ENCODE measurements at places on chromosomes 11 and 22.

DNA sequence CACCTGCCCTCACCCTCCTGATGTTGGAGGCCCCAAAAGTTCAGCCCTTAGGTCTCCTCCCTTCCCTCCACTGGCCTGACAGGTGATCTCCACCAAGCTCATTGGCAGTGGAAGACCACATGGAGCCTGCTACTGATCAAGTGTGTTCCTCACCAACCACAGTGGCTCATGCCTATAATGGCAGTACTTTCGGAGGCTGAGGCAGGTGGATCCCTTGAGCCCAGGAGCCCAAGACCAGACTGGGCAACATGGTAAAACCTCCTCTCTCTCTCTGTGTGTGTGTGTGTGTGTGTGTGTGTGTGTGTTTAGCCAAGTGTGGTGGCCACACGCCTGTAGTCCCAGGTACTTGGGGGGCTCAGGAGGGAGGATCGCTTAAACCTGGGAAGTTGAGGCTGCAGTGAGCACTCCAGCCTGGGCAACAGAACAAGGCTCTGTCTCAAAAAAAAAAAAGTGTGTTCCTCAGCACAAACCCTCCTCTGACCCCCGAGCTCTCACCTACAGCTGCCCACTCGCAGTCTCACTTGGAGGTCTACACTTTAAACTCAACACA is 4.3 kb upstream of the YPEL1 start:
- DNase-seq: no peak

DNA sequence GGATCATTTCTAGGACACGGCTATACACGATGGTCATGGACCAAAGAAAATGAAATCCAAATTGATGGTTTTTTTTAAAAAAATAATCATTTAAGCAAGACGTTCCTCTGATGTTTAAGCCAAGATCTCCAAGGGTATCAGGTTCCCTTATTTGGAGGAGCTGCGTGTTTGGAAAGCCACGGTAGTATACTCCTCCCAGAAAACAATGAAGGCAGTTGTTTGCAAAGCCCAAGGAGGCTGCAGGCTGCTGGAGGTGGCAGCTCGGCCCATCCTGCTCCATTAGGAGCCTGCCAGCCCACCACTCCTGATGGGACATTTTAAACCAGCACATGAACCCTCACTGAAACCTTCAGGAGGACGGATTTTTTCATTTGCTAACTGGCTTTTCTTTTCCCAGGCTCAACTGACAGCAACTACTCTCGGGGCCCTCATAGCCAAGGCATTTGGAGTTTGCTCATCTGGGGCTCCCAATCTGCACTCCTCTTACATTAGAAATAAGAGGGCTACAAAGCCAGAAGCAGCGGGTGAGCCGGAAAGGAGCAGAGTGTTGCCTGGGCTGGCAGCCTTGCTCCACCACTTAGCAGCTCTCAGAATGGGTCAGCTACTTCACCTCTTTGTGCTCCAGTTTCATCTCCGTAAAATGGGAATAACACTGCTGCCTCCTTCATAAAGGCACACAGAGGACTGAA is 58.4 kb downstream of the ABTB2 start:
- DNase-seq: no peak

- no peak for DNase-seq
Measured at GRCh38 chr11:34454308-34455032, 15.7 kb downstream of the CAT start.

DNA sequence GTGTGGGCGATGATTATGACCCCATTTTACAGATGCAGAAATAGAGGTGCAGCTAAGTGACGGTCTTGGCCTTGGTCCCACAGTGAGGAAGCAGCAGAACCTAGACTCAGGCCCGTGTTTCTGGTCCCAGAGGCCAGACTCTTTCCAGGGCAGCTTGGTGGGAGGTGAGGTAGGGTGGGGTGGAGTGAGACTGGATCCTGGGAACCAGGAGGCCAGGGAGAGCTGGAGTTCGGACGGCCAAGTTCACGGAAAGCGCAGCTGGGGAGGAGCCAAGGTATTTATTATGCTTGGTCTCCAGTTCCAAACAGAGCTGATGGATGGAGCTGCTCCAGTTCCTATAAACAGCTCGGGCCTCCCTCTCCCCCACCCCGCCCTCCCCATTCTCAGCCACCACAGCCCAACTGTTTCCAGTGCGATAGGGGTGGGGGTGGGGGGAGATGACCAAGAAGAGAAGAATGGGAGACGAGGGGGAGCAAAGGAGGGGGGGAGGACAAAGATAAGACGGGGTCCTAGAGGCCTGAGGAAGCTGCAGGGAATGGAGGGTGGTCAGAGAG is 16.2 kb downstream of the LRRC32 start:
- no peak for DNase-seq

DNA sequence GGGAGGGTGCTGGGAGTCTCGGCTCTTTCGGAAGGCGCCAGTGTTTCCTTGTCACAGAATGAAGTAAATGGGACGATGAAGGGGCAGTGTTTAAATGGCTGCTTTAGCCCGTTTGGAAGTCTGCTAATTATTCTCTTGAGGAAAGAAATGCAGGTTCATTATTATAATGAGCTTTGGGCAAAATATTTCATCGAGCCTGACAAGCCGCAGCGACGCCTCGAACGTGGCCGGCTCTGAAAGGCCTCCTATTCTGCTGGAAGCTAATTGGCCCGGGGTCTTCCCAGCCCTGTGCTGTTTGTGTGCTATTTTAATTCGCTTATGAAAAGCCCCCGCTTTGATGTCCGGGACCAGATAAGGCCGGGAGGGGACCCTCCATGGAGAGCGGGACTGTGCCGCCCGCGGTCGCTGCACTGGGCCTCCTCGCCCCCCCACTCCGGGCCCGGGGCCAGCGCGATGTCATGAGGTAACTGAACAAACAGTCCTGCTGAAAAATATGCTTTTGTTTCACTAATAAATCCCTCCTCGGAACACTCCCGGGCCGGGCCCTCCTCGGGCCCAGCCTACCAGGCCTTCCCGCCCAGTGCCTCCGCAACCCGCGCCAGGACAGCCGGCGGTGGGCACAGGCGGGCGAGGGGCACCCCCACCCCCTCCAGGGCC is 78.4 kb downstream of the CDKN1C start:
- DNase-seq: no peak

- no peak for DNase-seq
Measured at GRCh38 chr11:14751975-14752407, 108.4 kb downstream of the PDE3B start.

DNA sequence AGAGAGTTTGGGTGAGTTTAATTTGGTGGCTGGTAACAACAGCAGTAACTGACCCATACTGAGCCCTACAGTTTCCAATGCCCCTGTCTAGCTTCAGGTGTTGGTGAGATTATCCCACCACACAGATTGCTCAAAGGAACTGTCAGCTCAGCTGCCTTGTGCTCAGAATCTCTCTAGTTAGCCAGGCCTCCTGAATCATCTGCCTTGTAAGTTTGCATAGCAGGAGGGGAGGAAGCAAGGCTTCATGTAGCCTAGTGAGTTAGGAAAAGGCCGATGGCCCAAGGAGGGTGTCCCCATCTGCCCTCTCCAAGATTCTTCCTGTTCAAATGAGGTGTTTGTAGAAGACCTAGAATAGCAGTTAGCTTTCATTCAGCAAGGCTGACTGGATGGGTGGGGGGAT is 74.3 kb downstream of the MICAL2 start:
- no peak for DNase-seq

- DNase-seq: no peak
Measured at GRCh38 chr11:75313513-75314272, 37.8 kb downstream of the ARRB1 start.

DNA sequence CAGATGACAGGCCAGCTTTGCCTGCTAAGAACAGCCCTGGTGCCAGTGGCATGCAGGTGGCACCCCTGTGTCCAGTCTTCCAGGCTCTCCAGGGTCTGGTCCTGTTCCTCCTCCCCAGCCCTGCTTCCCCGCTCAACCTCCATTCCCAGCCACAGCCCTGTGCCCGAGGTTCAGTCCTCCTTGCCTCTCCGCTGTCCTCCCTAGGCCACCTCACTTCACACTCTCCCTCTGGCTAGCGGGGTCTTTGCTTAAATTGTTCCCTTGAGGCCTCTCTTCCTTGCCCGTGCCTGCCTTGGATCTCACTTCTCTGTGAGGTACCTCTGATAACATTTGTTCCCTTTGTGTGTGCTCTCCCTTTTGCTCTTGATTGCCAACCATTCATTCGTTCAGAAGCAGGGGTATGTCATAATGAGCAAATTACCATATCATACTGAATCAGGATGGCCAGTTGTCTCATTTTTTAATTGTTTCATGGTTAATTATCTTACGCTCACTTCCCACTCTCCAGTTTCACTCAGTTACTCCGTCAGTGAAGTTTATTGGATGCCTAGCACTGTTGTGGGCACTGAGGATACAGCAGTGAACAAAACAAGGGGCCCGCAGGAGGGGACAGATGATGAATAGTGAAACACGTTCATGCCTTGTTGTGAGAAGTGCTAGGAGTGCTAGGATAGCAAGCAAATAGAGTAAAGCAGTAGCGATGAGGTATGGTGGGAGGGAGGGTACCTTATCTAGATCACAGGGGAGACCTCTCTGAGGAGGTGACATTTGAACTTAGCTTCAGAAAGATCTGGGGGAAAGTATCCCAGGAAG is 7.4 kb downstream of the BMAL1 start:
- DNase-seq: no peak

GRCh38 chr11:95768521-95768920 is 21.1 kb downstream of the FAM76B start:
- DNase-seq: no peak

- DNase-seq: no peak
Measured at GRCh38 chr11:21811572-21811971, 381.3 kb upstream of the ANO5 start.

DNA sequence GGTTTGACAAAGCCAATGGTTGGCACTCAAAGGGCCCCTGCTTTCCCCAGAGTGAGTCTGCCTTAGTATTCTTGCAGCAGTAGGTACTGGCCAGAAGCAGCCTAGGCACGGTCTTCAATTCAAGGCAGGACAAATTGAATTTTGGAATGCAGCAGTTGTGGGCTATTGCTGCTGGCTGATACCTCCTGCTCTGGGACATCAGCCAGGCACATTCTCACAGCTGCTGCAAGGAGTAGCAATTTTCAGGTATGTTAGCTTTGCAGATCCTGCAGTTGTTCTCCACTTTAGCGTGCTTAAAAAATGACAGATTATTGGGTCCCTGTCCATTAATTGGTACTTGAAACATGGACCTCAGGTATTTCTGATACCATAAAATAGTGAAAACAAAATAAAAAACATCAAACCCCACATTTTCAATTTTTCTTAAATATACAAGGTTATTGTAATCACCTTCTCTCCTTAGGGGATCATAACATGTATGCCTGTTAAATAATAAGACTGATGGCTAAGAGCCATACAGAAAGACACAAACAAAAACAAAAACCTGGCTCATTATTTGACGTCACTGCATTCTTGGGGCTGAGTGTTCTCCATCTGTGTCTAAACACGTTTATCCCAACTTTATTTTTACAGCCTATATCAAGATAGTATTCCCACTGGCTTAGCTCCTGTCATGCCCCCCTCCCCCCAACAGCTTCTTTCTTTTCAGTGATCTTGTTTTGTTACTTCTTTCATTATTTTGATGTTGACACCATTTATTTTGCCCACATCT is 85.1 kb upstream of the CARD18 start:
- peak; percentile 73 for DNase-seq
